HT1080 (cell line): ENCODE measurements at places on chromosomes 1 and 21. TPM values are rescaled to one million over a fixed set of nuclear protein-coding genes. Genes with fewer than 3 reads are reported as not detected.

DNA sequence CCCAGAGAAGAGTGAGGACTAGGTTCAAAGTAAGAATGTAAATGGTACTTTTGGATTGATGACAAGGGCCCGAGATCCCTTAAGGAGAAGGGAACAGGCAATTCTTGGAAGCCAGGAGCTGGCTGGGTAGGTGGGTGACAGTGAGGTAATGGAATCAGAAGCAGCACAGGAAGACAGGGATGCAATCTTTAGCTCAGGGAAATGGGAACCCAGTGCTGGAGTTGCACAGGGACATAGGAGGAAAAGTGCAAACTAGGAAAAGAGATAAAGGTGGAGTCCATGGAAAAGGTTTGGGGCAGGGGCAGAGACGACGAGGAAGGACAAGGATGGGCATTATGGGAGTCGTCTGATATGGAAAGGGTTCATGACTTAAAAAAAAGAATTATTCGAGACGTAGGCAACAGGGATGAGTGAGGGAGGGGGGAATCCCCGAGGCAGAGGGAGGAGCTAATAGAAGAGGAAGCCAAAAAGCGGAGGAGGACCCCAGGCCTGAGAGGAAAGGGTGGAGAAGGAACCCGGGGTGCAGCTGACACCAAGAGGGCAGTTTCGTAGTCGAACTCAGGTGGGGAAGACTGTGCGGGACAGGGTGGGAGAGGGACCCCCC is 495 bp downstream of the PI4KB start:
- peak; percentile 13 for DNase-seq

DNA sequence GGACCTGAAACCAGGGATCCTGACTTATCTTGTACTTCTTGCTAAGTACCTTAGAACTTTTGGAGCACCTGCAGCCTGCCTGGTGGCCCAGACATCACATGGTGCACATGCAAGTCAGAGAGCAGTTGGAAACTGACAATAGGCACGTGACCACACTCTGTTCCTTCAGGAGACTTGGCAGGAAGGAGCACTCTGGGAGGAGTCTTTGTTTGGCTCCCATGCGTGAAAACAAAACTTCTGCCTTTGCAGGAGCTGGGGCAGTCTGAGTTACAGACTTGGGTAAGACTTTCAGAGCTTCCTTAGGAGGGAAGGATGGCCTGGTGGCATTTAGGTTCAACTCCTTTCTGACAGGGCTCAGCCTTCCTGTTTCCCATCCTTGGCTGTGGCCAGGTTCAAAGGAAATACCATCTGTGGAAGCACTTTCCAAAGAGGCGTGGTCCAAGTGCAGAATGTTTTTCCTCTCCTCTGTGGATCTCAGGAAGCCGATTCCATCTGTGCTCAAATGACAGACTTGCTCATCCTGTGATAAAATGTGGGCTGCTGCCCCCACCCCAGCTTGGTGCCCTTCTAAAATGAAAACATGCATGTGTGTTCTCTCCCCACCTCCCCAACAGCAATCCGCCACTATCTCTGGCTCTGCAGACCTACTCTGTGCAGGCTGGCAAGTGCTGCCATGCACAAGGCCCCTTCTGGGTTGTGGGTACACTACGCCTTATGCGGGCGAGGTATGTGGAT is 14.1 kb upstream of the ZNF436 start:
- no peak for DNase-seq

OR2T12 gene
- total RNA-seq, result not detected in 2 replicates

ZSWIM5 gene
- 0.03 TPM in 1 of 2 replicates, not detected in the other for total RNA-seq

CLCNKA gene
- total RNA-seq, result not detected in 2 replicates

DNA sequence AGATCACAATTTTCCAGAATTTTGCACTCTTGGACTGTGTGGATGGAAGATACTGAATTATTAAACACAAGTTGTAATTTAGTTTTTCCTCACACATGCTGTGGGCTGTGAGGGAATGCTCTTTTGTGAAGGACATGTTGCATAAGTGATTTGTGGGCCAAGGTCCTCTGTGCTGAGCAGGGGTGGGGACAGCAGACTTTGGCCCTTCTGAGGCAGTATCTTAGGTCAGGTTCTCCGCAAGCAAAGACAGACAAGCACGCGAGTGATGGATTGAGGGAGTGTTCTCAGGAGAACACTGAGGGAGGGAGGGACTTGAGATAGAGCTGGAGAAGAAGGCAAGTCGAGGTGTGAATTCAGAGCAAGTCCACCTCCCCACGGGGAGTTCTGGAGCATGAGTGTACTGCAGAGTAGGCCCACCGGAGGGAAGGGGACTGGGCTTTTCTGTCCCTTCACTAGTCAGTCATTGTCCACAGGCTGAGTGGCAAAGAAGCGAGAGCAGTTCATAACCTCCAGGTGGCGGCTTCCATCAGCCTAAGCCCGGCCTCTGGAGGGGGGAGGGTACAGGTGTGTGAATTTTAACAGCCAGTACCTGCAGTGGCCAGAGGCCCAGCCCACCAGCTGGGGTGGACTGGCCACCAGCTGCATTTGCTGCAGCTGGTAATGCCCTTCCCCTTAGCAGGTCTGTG is 19.1 kb upstream of the CD101 start:
- no peak for DNase-seq

DNA sequence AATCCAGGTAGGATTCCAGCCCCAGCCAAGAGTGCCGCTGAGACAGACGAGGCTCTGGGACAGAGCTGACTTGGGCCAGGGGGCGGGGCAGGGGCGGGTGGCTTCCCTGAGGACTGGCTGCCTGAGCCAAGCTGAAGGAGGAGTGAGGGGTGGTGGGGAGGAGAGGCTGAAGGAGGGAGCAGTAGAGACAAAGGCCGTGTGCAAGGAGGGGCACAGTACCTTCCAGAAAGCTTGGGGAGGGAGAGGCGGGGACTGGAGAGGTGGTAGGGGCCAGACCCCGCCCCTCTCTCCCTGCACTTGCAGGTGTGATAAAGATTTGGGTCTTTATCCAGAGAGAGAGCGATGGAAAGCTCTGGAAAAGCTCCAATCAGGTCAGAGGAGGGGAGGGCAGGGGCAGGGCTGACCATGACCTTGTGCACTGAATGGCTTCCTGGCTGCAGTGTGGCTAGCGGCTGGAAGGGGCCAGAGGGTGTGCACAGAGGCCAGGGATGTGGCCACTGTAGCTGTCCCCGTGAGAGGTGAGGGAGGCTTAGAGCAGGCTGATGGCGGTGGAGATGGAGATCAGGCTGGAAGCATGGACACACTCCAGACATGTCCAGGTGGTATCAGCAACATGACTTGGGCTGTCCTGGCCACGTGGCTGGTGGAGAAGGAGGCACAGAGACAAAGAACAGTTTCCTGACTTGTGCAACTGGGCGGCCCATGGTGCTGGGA is 6.7 kb upstream of the EPHA8 start:
- no peak for DNase-seq
